ENCODE measurements at places on chromosomes 5 and 9.

GRCh38 chr5:178327931-178328711 is 95.5 kb upstream of the PHYKPL start:
- DNase-seq, result no peak

- no peak for DNase-seq
These were observed 198.7 kb downstream of the SEMA6A start for GRCh38 chr5:116375926-116376325.

- no peak for DNase-seq
These were observed 128.5 kb downstream of the NUDT12 start for GRCh38 chr5:103434057-103434456.

- no peak for DNase-seq
These were observed 39.8 kb downstream of the IARS1 start for GRCh38 chr9:92253656-92254055.

GRCh38 chr5:143524338-143524945 is 121.0 kb upstream of the NR3C1 start:
- DNase-seq, result no peak

- DNase-seq, result no peak
These were observed 427 bp downstream of the RBM27 start for GRCh38 chr5:146203872-146204192.

DNA sequence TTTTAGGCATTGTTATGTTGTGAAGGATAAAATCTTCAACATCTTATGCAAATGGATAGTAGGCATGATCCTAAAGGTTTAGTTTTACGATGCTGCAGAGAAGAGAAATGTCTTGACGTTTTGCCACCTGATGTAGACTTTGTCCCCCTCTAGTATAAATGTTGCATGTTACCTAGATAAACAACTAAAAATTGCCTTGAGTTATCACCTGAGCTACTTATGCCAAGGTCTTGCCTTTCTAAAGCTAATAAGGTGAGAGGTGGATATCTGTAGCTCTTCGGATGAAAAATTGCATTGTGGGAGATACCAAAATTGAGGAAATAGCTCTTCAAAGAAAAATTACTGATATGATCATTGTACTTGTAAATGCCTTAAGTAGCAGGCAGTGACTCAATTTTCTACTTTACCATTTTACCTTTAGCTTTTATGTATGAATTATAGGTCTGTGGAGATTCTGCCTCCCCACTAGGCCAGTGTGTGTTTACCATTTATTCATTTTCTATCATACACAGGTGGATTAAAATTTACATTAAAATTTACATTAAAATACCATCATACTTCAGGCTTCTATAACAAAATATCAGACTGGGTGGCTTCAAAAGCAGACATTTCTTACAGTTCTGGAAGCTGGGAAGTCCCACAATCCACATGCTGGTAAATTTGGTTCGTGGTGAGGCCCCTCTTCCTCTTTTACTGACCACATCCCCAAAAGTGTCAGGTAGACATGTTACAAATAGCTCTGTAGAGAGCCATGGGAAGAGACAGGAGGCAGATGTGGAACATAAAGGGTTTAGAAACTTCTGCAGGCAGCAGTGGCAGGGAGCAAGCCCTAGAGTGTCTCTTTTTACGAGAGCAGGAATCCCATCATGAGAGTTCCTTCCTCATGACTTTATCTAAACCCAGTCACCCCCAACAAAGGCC is 100.7 kb upstream of the ERBIN start:
- no peak for DNase-seq

GRCh38 chr5:58714046-58714445 is 131.2 kb downstream of the RAB3C start:
- no peak for DNase-seq

DNA sequence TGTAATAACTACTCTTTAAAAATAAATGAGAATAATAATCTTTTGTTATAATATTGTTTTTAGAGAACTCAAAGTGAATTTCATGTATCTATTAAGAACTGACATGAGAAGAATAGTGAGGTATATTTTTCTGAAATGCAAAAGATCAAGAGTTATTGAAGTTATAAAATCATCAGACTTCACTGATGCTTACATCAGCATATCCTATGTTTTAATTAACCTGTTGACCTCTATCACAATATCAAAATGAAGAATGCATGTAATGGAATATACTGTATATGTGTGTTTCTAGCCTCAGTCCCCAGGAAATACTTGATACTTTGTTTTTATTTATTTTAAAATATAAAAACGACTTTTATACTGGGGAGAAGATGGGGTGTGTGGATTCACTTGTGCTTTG is 533.1 kb downstream of the KCTD16 start:
- DNase-seq, result no peak

- DNase-seq, result no peak
These were observed 161.0 kb upstream of the TUT7 start for GRCh38 chr9:86515221-86515620.

DNA sequence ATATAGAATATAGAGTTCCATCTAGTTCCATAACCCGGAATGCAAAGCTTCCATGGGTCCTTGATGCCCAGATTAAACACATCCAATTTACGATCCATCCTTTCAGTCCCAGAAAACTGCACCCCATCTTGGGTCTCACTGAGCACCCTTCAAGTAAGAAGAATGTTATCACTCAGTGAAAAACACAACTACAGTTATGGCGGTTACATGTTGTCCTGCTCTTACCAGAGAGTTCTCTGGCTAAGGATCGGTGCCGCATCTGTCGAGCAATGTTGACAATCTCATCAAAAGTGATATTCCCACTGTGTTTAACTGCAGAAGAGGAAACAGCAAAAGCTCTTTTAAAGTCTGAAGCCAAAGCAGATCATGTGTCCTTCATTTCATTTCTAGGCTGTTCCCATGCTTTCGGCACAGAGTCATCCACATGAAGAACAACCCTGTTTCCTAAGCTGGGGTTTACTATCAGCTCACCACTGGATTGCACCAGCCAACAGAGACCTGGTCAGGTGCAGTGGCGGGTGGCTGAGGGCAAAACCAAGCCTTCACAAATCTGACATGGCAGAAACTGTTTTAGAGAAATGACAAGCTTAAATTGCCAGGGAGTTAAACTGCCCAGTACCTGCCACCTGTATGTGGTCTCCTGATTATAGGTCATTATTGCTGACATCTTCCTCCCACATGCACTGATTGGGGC is 2.9 kb downstream of the RPL12 start:
- DNase-seq, result no peak

GRCh38 chr9:114626415-114627020 is 15.4 kb downstream of the TMEM268 start:
- DNase-seq, result no peak
